HEK293T (cell line): ENCODE measurements at places on chromosomes 1 and 21.

DNA sequence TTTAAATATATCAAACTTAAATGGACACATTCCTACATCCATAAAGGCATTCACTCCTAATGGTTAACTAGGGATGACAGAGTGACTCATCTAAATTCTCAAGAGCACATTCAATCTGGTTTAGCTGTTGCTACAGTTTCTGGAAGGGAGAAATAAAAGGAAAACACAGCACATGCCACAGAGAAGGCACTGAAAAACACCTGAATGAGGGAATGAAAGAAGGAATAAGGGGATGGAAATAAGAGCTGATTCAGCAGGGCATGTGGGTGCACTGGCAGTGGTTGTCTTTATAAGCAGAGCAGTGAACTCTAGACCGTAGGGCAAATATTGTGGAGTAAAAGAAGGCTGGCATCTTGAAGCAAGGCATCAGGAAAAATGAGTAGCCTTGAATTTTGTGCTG, 79.3 kb downstream of the LHX4 start:
- DNase-seq: no peak

GRCh38 chr1:27428316-27429028, 36.0 kb downstream of the GPR3 start:
- DNase-seq: no peak

- no peak for DNase-seq
Observed at GRCh38 chr21:32795802-32796559, 24.4 kb upstream of the PAXBP1 start.

DNA sequence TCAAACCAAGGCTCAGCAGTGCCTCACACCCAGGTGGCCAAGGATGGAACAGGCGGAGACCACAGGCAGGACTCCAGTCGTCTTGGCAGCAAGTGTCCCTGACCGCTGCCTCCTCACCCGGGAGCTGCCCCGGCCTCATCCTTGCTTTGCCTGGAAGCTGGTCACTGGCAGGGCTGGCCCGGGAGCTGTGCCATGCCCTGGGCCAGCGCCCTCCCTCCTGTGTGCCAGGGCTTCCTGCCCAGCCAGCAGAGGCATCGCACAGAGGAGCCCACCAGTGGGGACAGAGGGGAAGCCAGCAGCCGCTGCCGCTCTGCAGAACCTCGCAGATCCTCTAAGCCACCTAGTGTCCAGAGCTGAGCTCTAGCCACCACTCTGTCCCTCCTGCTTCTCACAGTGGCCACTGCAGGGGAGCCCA, 7.8 kb downstream of the CASZ1 start:
- DNase-seq: no peak

GRCh38 chr1:202210385-202210784, 16.8 kb downstream of the LGR6 start:
- peak; percentile 53 for DNase-seq

DNA sequence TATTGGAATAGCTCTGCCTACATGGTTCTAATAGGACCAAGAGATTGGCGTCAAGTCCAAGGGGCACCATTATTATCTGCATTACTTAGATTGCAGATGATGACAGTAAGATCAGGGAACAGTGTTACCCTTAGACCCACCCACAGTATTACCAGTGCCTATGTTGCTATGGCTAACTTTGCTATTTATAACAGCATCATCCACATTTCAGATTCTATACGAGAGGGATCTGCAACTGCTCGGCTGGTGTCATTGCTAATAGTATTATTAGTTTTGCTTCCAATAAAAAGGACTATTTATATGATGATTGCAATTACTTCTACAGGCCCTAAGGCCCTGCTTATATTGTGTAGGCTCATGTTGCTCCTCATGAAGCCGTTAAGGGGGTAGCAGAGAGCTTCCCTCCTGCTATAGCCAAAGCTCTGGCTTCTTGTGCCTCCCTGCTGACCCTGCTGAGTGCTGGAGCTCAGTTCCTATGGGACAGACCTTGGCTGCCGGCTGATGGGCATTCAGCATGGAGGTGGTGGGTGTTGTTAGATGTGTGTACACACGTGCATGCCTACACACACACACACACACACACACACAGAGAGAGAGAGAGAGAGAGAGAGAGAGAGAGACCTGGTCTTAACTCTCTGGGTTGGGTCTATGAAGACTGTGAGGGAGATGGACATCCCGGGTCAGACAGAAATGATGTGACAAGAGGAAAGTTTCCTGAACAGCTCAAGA, 1.3 kb downstream of the BCAN start:
- DNase-seq: no peak

DNA sequence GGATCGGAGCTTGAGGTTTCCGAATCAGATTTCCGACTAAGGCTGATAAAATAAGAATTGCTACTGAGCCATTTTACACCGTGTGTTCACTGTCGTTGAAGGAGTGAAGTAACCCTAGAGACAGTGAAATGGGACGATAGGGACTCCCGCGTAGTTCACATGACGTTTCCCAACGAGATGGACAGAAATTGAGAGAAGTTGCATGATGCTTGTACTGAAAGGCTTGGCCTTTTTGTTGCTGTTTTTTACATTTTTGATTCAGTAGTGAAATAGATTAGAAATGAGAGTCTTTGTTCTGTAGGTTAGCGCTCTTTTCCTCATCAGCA, 1.2 kb downstream of the KHDRBS1 start:
- no peak for DNase-seq

DNA sequence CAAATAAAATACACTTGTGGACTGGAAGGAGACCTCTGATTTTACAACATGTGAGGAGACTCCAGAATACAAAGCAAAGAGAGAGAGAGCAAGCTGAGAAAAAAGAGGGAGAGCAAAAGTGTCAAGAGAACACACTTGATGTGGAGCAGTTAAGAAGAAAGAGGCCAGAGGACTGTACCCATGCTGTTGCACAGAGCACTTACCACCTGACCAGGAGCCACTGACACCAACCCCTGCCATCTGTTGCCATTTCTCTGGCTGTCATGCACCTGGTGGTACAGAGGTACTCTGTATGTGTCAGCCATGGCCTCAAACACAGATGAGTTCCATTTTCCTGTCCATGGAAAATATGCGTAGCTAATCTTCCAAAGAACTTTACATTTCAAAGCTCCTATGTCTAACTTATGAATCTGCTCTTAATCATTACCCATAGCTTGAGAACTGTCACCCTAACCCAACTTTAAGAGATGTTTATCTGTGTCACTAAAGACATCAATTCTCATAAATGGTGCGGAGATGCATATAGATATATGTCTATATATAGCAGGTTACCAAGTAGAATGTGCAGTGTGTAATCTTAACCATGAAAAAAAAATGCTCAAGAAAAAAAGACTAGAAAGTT, 32.8 kb upstream of the ABCD3 start:
- no peak for DNase-seq

DNA sequence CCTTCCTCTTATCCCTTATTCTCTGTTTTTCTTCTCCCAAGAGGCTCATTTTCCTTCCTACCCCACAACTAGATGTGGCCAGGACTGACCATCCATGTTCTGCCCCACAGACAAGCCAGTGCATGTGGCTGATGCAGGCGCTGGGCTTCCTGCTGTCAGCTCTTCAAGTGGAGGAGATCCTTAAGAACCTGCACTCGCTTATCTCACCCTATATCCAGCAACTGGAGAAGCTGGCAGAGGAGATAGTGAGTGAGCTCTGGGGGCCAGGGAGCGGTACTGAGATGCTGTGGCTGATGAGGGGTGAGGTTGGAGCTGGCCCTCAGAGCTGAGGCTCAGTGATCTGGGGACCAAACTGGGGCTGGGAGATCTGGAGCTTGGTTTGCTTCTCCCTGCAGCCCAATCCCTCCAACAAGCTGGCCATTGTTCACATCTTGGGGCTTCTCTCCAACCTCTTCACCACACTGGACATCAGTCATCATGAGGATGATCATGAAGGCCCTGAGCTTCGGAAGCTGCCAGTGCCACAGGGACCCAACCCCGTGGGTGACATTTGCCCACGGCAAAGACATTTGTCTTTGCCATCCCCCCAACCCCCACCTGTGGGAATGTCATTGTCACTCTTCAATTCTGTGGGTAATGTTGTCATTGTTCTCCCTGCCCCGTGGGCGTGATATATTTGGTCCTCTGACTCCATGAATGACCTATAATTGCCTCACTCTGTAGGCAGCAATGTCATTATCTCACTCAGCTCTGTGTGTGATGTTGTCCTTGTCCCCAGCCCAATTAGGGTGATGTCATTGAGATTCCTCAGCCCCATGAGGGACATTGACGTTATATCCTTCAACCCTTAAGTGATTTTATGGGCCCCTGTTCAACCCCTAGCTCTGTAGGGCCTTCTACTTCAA, 11.2 kb upstream of the DPH2 start:
- no peak for DNase-seq

GRCh38 chr21:39348040-39348354, 891 bp downstream of the HMGN1 start:
- DNase-seq: no peak

DNA sequence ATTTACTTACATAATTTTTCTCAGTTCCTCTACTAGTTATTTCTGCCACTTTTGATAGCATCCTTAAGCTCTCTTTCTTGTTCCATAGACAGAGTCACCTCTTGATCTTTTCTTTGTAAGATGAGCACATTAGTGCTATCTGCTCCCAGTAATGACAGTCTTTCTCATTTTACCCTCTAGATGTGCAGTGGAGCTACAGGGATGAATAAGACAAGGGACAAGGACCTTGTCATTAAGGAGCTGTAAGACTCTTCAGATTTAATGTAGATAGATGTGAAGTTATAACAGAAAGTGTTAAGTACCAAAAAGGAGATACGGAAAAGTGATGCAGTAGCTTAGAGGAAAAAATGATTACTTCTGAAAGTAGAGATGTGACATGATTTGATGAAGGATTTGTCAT, 20.4 kb downstream of the SCP2 start:
- no peak for DNase-seq

GRCh38 chr21:27108228-27108627, 141.3 kb upstream of the ADAMTS5 start:
- no peak for DNase-seq

- no peak for DNase-seq
Observed at GRCh38 chr1:79074975-79075374, 68.4 kb upstream of the ADGRL4 start.

DNA sequence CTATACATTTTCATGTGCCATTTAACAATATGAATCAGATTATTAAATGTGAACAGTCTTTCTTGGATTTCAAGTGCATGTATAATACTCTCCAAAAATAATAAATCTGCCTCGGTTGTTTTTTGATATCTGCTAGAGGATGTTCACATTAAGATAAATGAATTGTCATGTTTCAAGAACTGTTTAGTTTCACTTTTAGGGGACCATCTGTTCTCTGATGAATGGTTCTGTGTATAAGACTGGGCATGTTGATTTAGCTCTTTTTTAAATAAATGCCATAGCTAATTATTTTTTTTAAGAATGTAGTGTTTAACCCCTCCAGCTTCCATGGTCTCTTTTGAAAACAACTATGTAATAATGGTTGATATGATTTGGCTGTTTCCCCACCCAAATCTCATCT, 1245.1 kb upstream of the ADGRL4 start:
- no peak for DNase-seq

GRCh38 chr1:19910650-19911049, 12.8 kb downstream of the PLA2G2E start:
- no peak for DNase-seq

GRCh38 chr1:235831148-235831547, 35.6 kb downstream of the LYST start:
- DNase-seq: no peak

DNA sequence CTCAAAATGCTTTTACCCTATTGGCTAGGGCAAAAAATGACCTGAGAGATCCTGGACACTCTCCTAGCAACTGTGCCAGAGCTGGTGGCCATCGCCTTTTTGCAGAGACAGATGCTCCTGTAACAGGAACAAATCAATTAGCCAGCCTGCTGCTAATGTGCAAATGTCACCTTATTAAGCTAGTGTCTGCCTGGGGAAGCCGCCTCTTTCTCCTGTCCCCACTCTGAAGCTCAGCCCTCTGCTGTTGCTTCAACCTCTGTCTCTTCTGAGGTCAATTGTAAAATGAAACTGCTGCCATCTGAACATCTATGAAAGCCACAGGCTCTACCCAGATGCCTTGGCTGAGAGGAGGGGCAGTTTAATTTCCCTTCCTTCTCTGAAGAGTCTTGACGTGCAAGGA, 85.5 kb upstream of the CACNA1E start:
- DNase-seq: no peak

DNA sequence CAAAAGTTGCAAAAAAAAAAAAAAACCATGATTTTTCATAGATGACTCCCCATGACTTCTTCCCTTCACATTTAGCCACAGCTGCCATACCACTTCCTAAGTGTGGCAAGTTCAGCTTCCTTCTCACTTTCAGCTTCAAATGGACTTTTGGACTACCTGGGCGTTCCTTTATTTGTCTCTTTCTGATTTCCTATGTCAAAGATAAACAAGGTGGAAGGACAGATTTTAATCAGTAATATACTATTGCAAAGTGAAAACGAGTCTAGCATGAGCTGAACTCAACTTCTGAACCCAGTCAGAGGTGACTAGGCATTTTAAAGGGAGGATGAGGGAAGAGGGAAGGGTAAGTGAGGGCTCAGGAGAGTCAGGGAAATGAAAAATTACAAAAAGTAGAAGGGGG, 14.4 kb upstream of the SCCPDH start:
- no peak for DNase-seq

GRCh38 chr1:47875831-47876586, 121.2 kb downstream of the TRABD2B start:
- DNase-seq: no peak

DNA sequence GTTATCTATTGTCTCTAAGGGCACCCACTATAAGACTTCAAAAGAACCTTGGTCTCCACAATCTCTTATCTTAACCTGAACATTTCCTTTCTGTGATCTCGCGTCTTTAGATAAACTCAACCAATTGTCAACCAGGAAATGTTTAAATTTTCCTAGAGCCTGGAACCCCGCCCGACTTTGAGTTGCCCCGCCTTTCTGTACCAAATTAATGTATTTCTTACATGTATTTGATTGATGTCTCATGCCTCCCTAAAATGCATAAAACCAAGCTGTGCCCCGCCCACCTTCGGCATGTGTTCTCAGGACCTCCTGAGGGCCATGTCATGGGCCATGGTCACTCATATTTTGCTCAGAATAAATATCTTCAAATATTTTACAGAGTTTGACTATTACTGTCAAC, 5.9 kb upstream of the CXADR start:
- no peak for DNase-seq

- no peak for DNase-seq
Observed at GRCh38 chr1:62989497-62989896, 205.6 kb downstream of the ATG4C start.

DNA sequence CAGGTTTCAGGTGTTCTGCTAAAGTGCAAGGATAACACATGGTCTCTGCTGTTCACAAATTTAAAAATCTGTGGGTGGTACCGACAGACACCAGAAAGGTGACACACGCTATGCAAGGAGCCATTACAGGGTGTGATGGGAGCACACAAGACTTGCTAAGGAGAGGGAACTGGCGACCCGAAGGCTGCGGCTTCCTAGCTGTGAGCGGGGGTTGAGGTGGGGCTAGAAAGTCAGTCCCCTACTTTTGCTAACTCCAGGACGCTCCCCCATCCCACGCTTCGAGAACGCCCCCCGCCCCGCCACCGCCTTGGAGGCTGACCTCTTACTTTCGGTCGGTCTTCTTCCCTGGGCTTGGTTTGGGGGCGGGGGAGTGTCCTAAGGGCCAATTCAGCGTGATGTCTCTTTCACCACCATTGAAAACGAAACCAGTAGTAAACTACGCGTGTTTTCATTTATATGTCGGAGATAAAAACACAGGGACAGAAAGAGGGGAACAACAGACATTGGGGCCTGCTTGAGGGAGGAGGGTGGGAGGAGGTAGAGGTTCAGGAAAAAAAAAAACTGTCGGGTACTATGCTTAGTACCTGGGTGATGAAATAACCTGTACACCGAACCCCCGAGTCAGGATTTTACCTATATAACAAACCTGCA, 1.1 kb downstream of the CKS1B start:
- DNase-seq: no peak
